SK-N-MC (cell line): ENCODE measurements at places on chromosomes 7 and 10.
A peak's percentile ranks its signal among the peaks of the same experiment; 100 is the strongest.

DNA sequence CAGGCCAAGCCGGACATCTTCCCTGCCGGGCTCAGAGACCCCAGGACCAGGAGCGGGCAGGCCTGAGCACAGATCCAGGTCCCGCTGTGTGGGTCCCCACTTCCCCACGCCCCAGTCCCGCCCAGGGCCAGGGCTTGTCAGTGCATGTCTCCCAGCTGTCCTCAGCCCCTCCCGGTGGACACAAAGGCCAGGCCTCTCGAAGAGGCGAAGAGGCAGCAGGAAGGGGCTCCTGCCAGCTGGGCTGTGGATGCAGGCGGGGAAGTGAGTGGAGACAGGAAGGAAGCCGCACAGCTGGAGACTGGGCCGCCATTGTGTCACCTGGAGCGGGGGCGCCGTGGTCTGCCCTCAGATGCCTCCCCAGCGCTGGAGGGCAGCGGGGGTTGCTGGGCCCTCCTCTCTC, 4.8 kb downstream of the GRIFIN start:
- no peak for DNase-seq

DNA sequence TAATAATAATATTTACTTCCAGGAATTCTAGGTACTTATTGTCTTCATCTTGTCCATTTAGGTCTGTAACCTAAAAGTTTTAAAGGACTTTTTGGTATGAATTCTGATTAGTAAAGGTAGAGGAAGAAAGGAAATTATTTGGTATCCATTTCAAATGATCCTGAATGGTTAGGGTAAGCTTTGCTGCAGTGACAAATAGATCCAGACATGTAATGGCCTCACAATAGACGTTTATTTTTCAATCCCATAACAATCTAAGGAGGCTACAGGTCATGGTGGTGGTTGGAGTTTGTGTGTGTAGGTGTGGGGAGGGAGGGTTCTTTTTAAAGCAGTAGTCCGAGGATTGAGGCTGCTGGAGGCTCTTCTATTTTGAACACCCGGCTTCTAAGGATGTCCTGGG, 5.3 kb downstream of the FBH1 start:
- DNase-seq = no peak

DNA sequence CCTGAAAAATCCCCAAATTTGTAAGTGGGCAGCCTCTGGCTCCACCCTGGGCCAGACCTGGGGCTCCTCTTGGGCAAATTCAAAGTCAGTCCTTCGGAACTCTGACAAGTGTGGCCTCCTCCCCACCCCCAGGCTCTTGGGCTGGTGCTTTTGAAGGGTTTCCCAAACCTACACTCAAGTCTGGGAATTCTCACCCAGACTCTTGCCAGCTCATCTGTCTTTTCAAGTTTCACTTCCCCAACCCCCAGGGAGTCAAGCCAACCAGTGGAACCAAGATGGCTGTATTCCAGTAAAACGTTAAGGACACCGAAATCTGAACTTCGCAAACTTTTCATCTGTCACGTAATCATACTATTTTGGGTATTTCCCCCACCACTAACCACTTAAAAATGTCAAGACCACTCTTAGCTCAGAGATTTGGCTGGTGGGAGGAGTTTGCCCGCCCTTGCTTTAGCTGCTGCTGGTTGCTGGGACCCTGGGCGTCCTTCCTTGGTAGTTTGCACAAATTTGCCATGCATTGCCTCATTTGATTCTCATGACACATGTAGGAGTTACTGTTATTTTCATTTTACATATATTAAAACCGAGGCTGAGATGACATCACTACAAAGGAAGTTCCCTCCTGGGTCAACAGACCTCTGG, 1.7 kb upstream of the MYO1G start:
- DNase-seq = peak; percentile 32

DNA sequence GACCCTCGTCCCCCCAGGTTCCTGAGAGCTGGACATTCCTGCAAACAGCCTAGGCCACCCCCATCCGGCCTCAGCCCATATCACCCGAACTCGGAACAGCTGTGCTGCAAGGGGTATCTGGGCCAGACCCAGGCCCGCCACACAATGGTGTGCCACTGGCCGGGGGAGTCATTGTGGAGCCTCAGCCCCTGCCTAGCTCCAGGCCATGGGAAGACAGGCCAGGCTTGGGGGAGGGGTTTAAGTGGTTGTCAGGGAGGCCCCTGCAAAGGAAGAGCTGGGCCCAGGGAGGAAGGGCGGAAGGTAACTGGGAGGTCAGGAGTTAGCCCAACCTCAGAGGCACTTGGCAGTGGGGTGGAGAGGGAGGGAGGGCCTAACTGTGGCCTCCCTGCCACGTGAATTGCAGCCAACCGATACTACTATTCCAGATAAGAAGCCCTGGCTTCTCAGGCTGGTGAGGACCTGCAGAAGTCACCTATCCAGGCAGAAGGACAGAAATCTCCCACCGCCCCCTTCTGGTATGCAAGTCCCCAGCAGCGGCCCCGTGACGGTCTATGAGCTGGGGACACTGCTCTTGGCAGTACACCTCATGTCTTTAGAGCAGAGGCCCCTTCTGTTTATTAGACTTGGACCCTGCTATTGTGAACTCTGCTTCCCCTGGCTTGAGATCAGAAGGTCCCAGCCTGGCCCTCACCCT, 26.8 kb downstream of the VSIR start:
- DNase-seq = no peak

DNA sequence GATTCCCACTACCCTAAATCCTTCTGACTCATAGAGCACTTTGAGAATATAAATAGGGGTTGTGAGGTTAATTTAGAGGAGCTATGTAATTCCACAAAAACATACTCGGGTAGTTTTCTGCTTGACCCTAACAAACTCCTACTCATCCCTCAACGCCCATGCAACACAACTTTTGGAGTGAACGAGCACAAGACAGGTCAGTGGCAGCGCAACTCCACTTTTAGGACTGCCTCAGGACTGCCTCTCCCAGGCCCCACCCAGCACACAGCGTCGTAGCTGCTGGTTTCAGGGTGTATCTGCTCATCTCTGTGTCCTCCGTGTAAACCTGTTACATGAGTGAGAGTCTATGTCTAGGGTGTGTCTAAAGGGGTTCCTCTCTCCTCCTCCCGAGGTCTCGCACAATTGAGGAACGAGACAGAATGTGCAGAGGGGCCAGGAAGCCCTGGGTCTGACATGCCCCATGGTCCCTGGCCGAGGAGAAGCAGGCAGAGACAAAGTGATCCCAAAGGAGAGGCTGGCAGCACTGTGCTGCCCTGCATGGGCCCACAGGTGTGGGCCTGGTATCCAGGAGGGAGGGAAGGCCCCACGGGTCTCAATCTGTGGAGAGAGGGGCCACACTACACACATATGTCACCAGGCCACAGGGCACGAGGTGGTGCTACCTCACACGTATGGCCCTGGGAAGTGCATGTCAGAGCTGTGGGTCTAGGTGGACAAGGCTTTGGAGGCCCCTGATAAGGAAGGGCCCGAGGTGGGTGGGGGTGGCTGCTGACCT, 45.5 kb downstream of the CAMK2B start:
- DNase-seq = no peak

GRCh38 chr10:43821103-43821502, 172.4 kb upstream of the ZNF32 start:
- DNase-seq = no peak

DNA sequence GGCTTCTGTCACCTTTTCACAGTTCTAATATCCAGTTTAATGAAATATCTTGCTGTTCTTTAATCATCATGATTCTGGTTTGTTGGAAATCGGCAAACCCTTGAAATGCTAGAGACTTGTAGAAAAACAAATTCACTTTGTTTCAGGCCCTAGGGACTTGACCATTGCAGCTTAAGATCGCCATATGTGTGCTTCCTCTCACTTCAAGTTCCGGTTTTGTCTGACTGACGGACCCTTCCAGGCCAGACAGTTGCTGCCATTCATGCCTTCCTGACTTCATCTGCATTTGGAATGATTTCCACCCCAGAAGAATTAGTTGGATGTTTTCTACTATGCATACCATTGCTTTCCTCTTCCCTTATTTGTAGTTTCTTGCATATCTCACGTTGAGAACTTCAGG, 125.6 kb downstream of the CELF2 start:
- DNase-seq = no peak

- no peak for DNase-seq
These were observed 22.3 kb upstream of the TMEM26 start for GRCh38 chr10:61475449-61475873.

DNA sequence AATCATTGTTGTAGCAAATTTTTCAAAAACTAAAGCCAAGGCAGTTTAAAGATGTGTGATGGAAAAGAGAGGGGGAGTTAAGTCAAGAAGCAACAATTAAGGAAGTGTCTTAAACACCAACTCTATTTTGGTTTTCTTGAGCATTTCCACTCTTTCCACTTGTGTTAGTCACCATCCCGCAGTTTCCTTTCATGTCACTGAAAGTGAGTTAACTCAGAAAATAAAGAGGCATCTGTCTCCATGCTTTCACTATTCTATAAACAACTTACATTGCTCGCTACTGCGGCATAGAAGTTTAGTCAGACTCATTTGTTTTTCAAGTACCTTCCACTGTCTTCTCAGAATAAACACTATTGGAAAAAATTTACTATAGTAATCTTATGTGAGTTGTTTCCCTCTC, 284.9 kb upstream of the SEMA3D start:
- DNase-seq = no peak

- DNase-seq = no peak
These were observed 83.4 kb downstream of the NEURL1 start for GRCh38 chr10:103576862-103577261.

DNA sequence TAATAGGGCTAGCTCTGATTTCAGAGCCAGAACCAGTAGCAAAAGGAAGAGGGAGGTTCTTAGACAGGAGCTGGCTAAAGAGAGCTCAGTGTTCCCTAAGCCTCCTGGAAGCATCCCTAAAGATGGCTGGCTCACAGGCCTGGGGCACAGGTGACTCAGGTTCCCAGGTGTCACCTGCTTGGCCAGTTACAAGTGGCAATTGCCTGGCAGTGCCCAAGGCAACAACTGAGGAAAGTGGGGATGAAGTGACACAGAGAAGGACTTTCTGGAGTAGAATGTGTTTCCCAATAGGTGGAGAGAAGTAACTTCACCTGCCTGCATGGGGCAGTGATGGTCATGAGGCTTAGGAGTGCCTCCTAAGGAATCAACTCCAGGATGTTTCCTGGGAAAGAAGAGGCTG, 66.5 kb upstream of the EEPD1 start:
- DNase-seq = no peak

DNA sequence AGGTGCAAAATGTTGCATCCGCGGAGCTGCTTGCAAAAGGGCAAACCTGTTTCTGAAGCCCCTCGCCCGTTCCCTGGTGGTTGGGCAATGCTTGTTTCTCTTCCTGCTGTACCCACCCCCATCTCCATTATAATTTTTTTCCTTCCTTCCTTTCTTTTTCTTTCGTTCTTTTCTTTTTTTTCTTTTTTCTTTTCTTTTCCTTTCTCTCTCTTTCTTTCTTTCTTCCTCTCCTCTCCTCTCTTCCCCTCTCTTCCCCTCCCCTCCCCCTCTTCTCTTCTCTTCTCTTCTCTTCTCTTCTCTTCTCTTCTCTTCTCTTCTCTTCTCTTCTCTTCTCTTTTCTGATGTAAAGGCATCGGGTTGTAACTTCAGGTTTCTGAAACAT, 278.2 kb downstream of the GATA3 start:
- DNase-seq = no peak

- no peak for DNase-seq
These were observed 1.1 kb upstream of the MACC1 start for GRCh38 chr7:20218279-20218678.

- DNase-seq = no peak
These were observed 222.1 kb upstream of the AOAH start for GRCh38 chr7:36946401-36946739.

- DNase-seq = no peak
These were observed 68.1 kb downstream of the PRTFDC1 start for GRCh38 chr10:24884316-24884715.

- DNase-seq = no peak
These were observed 194.4 kb upstream of the C7orf33 start for GRCh38 chr7:148395990-148396716.

DNA sequence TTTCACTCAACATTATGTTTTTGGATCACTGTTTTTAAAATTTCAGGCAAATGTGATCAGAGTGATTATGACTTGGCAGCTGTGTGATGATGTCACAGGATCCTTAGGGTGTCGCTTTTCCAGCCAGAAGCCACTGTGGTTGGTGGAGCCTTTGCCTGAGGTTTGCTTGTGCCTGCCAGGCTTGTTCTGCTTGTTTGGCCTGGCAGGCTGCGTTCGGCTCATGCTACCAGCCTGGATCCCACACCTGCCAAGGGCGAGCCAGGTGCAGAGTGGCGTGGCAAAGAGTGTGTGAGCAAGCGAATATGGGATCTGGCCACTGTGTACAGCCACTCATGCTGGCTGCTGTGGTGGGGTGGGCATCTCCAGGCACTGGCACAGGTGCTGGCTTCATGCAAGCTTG, 55.7 kb downstream of the ADK start:
- DNase-seq = no peak

DNA sequence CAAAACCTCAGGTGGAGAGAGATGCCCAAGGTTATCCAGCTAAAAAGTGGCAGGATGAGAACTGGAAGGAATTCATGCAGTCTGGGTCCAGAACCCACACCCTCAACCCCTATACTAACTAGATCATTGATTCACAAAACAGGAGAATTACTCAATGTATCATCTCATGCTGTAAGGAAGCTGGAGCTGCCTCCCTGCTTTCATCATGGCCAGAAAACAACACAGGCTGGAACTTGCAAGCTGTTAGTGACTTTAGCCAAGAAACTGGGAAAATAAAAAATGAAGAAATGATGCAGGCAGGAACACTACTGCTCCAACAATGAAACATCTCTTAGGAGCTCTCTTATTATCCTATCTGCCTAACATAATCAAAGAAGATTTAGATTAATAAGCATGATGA, 619.8 kb upstream of the CELF2 start:
- no peak for DNase-seq

GRCh38 chr10:69686866-69687265, 56.8 kb downstream of the FAM241B start:
- no peak for DNase-seq

GRCh38 chr7:4270268-4270667, 411.8 kb upstream of the FOXK1 start:
- DNase-seq = no peak

GRCh38 chr10:16297642-16298041, 139.2 kb upstream of the PTER start:
- no peak for DNase-seq

GRCh38 chr7:8197994-8198698, 63.8 kb downstream of the ICA1 start:
- DNase-seq = no peak

DNA sequence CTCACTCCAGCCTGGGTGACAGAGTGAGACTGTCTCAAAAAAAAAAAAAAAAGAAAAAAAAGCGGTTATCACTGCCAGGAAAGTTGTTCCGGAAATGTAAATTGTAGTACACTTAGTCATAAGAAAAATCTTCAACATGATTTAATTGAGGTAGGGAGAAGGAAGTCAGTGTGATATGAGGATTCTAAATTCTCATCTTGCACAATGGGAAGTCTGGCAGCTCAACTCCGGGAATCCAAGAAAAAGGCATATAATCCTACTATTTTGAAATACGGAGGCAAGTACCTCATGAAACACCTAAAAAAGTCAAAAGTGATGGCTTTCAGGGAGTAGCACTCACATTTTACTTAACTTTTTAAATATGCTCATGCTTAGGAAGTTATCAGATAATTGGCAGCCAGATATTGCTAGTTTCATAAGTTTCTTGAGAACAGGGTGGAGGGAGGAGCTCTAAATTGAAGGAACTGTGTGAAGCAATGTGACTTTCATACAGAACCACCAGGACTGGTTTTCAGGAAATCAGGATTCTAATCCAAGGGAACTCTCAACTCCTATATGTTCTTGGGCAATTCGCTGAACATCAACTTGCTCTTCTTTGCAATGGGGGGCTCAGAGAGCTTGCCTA, 2.7 kb upstream of the C7orf25 start:
- no peak for DNase-seq
